Endodermal cell (in vitro differentiated cells): ENCODE measurements at places on chromosomes 6 and 20. TPM values are rescaled to one million over a fixed set of nuclear protein-coding genes. Genes with fewer than 3 reads are reported as not detected.

Gene ELOVL4
- 7.2 and 7.4 TPM in 2 replicates for total RNA-seq

Gene ZNF165
- total RNA-seq: 5.7 TPM in 2 replicates

Gene PNLDC1
- not detected in 3 replicates for total RNA-seq

Gene EEF1A2
- 19.5 and 22.6 TPM in 2 replicates for total RNA-seq

DNA sequence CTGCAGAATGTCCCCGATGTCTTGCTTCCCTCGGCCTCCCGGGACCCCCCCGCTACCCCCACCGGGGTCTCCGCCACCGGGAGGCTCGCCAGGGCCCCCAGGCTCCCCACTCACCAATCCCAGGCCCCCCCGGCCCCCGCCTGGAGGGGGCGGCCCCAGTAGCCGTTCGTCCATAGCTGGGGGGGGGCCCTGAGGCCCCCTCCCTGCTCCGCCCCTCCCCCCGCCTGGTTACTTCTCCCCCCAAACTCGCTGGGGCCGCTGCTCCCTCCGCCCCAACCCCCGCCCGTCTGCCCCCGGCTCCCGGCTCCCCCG lies 304 bp downstream of the PBX2 start:
- no peak for DNase-seq
- H3K36me3 ChIP-seq: peaks cover 19% of the 10 kb centered on the region
- H3K4me1 ChIP-seq: peaks cover 8% of the 10 kb centered on the region
- H3K27ac ChIP-seq: peak overlapping the region; percentile 32
- peak overlapping the region; percentile 88 for H3K4me3 ChIP-seq
